HT1080 (cell line): ENCODE measurements at places on chromosomes 4 and X.

- DNase-seq = no peak
These were observed 76.9 kb upstream of the PPARGC1A start for GRCh38 chr4:23966725-23967124.

GRCh38 chr4:91212211-91212610 is 1085.0 kb downstream of the CCSER1 start:
- DNase-seq = no peak

GRCh38 chrX:151722241-151722846 is 6.5 kb downstream of the FATE1 start:
- DNase-seq = peak; percentile 13

DNA sequence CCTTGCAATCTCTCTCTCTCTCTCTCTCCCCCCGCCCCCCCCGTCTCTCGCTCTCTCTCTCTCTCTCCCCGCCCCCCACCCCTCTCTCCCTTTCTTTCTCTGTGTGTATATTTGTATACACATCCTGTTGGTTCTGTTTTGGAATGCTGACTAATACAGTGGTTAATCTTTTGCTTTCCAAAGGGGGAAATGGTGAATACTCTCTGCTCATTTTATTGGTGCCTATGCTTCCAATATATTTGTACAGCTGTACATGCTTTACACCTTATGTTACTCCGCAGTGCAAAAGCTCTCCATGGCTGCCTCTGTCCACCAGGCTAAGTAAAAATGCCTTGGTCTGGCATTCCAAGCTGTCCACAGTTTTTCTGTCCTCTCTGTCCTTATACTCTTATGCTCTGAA is 158.8 kb downstream of the RBMX2 start:
- DNase-seq = no peak

DNA sequence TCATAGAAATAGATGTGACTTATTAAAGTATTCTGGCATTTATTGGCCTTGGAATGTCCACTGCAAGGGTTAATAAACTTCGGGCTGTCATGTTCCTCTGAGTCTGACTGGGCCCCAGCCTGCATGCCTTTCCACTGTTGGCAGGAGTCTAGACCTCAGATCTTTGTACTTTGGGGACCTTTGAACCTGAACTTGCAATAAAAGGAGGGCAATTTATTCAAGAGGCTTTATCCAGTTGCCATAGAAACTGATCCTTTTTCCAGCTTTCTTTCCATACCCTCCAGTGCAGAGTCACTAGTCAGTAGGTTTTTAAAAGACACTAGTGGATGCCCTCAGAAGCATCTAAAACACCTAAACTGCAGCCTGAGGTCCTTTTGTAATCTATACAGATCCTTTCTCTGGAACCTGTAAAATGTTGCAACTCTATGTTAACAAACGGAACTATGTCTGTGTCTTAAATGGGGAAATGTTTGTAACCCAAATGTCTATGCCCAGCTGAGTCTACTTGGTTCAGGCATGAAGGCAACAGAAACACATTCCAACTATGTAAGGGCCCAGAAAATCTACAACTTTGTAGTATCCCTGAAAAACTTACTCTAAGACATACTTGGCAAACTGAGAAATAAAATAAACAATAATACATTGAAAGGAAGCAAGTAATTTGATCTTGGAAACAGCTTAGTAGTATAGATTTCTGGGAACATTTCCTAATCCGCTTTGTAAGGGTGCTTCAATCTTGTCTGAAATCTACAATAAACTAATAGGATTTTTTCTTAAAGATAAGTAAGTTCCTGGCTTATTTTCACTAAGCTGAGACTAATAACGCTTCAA is 41.5 kb downstream of the SOWAHB start:
- DNase-seq = no peak

DNA sequence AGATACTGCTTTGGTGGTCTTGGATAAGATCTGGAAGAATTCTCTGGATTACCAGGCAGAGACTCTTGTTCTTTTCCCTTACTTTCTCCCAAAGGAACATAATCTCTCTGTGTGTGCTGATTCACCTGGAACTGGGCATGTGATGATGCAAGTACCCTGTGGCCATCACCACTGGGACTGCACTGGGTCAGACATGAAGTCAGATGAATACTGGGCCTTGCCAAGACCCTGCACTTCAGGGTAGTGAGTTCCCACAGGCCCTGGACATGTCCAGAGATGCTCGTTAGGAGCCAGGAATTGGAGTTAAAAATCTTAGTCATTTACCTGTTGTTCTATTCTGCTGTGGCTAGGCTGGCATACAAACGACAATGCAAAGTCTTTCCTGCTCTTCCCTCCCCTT is 290.1 kb upstream of the BMP3 start:
- no peak for DNase-seq

DNA sequence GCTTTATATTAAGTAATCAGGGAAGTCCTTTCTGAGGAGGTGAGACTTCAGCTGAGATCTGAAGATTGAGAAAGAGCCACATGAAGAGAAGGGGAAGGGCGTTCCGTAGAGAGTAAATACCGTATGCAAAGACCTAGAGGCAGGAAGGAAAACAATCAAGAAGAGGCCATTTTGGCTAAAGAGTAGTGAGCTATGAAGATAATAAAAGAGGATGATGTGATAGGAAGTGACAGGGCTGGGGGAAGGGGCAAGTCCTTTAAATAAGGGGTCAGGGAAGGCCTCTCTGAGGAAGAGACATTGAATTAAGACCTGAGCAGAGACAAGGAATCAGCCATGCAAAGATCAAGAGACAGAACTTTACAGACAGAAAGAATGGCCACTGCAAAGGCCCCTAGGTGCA is 86.2 kb downstream of the ZIC3 start:
- DNase-seq = no peak

DNA sequence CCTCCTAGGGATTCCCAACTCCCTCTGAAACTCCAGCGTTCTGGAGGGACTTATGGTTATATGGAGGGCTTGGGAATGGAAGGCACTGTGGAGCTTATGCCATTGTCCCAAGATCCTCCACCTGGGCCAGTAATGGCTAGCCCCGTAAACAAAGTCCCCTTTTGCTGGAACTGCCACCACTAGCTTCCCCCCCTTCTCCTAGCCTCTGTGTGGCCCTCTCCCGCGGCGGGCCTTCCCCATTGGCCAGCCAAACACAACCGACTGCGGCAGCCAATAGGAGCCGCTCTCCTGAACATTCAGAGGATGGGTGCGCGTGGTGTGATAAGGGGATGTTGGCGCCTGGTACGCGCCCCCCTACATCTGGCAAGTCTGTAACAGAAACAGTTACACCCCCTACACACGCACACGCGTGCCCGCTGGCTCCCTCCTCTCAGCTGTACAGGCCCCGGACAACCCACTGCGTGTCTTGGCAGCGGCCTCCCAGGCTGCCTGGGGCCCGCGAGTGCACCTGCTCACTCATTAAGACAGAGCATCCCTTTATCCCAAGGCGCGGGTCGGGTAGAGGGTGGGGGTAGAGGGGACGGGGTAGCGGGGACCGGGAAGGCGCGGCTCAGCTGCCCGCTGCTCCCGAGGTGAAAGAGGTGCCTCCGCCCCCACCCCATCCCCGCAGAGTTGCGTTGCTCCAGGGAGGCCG is 863 bp upstream of the RAB33A start:
- no peak for DNase-seq

DNA sequence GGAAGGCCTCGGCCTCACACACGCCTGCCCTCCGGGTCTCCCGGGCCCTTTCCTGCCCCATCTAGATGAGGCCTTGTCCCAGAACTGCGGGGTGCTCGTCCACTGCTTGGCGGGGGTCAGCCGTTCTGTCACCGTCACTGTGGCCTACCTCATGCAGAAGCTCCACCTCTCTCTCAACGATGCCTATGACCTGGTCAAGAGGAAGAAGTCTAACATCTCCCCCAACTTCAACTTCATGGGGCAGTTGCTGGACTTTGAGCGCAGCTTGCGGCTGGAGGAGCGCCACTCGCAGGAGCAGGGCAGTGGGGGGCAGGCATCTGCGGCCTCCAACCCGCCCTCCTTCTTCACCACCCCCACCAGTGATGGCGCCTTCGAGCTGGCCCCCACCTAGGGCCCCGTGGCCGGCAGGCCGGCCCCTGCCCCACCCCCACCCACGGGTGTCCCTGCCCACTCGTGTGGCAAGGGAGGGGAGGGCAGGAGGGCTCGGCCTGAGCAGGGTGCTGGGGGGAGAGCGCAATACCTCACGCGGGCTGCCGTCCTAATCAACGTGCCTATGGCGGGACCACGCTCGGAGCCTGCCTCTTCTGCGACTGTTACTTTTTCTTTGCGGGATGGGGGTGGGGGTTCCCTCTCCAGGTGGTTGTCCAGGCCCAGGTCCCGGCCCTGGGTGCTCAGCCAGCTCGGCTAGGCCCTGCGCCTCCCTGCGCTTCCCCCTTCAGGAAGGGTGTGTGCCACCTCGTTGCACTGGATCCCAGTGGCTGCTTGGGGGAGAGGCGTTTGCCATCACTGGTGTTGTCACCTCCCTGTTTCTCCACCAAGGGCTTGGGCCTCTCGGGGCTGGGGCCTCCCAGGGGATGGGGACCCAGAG is 3.1 kb downstream of the DUSP9 start:
- no peak for DNase-seq

GRCh38 chr4:26150948-26151347 is 169.9 kb upstream of the RBPJ start:
- DNase-seq = peak; percentile 46

DNA sequence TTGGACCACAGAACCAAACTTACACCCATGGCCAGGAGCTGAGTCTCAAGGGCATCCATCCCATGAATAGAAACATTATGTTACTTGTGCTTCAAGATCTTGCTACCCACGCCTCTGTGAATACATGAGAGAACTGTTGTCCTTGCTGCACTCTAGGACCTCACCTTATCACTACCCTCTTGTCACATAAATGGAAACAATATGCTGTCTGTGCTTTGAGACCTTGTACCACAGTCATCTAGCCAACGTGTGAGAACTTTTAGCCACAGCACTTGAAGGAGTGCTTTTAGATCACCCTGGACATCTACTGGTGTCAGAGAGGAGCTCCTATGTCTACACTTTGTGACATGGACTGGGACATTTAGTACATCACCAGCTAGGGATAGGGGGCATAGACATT is 30.7 kb upstream of the HUWE1 start:
- DNase-seq = no peak

DNA sequence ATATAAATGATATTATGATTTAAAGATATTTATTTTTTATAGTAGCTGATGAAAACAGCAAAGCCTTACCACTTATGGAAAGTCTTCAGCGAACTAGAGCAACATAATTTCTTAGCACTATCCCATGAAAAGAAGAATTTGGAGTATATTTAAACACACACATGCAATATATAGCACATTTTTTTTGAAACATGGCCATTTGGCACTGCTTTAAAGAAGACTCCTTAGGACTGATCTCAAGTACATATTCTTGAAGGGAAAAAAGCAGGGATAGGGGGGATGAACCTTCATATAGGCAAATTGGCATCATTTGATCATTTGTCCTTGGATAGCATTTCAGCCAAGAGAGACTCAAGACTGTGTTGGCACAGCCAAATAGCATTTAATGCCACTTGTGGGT is 193.3 kb downstream of the ANKRD50 start:
- no peak for DNase-seq

- DNase-seq = no peak
These were observed 2.9 kb upstream of the GUF1 start for GRCh38 chr4:44675366-44675765.

DNA sequence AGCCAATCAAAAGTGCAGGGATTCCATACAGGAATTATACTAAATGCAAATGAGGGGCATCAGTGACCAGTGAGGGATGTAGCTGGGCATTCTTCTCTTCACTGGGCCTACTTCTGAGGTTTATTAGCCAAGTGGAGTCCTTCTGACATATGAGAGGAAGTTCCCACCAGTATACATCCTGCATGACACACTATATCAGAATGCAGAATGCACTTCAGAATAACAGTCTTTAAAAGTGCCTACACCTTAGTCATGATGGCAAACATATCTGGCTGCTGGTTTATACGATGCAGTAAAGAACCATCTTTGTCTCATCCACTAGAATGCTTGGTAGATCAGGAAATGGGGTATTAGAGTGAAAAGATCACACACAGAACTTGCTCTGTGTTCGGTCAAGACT is 180.3 kb upstream of the PPARGC1A start:
- peak; percentile 96 for DNase-seq

- DNase-seq = no peak
These were observed 43.2 kb downstream of the KIT start for GRCh38 chr4:54700986-54701385.

DNA sequence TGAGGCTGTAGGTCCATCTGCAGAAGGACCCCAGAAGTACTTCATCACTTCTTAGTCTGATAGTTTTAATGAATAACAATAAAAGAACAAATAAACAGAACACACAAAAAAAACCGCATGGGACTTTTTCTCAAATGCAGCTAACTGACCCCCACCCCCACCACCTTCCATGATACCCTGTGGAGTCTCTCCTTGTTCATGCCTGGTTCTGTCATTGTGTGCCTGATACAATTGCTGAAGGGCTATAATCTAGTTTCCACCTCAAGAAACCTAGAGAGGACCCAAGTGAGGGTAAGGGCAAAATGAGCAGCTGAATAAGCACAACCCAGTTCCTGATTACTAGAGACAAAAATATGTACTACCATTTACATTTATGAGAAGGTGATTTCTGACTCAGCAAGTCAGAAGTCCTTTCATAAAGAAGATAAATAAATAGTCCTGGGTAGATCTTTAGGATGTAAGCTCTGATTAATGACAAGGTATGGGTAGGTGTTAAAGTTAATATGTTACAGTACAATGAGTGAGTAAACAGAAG is 155.1 kb downstream of the TMA16 start:
- no peak for DNase-seq

GRCh38 chr4:169150806-169151205 is 120.0 kb downstream of the SH3RF1 start:
- DNase-seq = no peak

DNA sequence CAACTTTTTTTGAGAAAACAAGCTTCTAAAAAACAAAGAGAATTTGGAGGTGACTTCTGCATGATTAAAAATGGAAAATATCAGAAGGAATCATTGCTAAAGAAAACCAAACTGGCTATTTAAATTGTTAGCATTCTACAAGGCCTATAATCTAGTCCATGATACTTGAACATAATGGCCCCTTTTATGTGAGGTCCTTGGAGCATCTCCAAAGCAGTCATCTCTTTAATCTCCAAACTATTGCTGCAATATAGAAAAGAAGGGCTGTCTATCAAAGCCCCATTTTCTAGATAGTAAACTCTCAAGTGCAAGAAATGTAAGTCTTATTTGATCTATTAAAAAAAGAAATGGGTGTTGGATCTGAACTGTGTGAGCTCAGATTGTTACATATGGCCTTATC is 615.1 kb downstream of the CENPC start:
- DNase-seq = no peak

- peak; percentile 15 for DNase-seq
These were observed 76.6 kb downstream of the USO1 start for GRCh38 chr4:75800972-75801371.

DNA sequence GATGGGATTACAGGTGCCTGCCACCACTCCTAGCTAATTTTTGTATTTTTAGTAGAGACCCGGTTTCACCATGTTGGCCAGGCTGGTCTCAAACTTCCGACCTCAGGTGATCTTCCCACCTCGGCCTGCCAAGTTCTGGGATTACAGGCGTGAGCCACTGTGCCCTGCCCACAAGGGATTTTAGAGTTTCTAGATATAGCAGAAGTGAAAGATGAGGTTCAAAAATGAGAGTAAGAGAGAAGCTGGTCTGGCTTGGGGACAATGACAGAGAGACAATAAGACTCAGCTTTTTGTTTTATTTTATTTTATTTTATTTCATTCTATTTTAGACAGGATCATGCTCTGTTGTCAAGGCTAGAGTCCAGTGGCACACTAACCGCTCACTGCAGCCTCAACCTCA is 30.6 kb downstream of the TRIM61 start:
- no peak for DNase-seq

- DNase-seq = no peak
These were observed 151.4 kb downstream of the ZNF518B start for GRCh38 chr4:10305816-10306215.
